ENCODE measurements at places on chromosomes 6 and 20.

DNA sequence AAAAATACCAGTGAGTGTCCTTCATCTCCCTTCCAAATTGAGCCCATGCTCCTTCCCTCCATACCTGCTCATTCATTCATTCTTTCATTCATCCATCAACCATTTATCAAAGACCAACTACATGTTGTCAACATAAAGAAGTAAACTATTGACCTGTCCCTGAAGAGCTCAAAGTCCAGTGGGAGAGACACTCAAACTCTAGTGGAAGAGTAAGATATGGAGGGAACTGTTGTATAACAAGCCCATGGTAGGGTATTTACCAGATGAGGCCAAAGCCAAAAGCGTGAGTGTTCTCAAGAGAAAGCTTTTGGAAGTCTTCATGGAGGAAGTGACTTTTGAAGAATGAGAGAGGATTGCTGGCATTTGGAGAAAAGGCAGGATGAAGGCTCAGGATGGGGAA, 163.4 kb upstream of the SPACA1 start:
- DNase-seq, result no peak

DNA sequence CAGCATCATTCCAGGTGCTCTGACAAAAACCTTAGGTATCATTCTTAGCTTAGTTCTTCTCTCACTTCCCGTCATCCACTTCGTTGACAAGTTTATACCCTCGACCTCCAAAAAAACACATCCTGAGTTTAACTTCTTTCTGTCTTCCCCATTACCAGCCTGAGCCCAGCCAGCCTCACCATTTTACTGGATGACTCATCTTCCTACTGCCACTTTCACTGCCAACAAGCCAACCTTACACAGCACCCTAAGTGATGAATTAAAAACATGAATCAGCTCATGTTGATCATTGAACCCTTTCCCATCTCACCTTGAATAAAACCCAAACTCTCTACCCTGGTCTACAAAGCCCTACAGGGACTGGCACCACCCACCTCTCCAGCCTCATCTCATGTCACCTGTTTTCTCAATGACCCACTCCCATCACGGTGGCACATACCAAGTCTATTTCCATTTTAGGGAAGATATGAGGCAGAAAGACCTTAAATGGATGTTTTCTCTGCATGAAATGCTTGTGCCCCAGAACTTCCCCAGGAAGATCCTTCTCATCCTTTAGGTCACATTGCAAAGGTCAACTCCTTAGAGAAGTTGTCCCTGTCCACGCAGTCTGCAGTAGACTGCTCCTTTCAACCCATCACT, 9.9 kb upstream of the UST start:
- peak; percentile 62 for DNase-seq

- no peak for DNase-seq
Observed at GRCh38 chr20:45056473-45057173, 44.3 kb downstream of the KCNS1 start.

DNA sequence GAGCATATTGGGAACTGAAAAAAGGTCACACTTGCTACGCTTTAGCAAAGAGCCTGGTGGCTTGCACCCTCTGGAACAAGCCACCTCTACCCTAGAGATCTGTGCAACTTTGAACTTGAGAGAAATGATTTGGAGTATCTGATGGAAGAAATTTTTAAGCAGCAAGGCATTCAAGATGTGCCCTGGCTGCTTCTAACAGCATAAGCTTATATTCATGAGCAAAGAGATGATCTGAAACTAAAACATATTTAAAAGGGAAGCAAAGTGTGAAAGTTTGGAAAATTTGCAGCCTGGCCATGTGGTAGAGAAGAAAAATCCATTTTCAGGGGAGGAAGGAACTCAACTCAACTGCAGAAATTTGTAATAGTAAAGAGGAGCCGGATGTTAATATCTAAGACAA, 71.1 kb downstream of the NINL start:
- no peak for DNase-seq

DNA sequence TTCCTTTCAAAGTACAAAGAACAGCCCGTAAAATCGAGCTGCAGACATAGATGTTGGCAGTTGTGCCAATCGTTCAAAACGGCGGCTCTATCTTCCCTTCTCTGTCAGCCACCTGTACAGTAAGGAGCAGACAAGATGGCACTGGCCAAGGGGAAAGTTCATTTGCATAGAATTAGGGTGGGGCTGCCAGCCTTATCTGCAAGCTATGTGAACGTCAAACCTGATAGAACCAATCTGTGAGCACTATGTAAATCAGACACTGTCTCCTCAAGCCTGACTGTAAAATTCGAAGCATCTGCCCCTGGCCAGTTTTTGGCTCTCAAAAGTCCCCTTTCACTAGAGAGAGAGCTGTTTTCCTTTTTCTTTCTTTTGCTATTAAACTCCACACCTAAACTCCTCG, 374.5 kb downstream of the EPM2A start:
- no peak for DNase-seq

GRCh38 chr20:859751-860231, 26.3 kb downstream of the FAM110A start:
- DNase-seq, result peak; percentile 66

- DNase-seq, result no peak
Observed at GRCh38 chr20:56826705-56827665, 197.9 kb downstream of the TFAP2C start.

- DNase-seq, result no peak
Observed at GRCh38 chr20:36086767-36087166, 67.8 kb upstream of the EPB41L1 start.

GRCh38 chr6:33621711-33622388, 728 bp downstream of the ITPR3 start:
- DNase-seq, result peak; percentile 85

DNA sequence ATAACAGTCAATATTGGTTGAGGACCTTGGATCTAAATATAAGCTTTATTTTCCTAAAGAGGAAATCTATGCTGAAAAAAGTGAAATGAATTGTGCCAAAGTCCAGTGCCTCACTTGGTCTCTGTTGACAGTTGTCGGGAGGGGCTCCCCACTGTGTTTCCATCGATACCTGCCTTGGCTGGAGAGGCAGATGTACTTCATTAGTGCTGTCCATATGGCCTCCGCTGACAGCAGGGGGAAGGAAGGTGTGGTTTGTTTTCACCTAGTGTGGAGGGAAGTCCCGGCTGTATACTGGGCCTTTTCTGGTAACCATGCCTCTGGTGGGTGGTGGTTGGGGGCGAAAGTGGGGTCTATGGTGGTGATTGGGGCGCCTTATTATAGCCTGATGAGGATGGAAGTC, 42.7 kb downstream of the CD2AP start:
- no peak for DNase-seq

- DNase-seq, result no peak
Observed at GRCh38 chr20:52948491-52948890, 23.7 kb upstream of the TSHZ2 start.

- no peak for DNase-seq
Observed at GRCh38 chr6:5869261-5869660, 137.5 kb downstream of the NRN1 start.

DNA sequence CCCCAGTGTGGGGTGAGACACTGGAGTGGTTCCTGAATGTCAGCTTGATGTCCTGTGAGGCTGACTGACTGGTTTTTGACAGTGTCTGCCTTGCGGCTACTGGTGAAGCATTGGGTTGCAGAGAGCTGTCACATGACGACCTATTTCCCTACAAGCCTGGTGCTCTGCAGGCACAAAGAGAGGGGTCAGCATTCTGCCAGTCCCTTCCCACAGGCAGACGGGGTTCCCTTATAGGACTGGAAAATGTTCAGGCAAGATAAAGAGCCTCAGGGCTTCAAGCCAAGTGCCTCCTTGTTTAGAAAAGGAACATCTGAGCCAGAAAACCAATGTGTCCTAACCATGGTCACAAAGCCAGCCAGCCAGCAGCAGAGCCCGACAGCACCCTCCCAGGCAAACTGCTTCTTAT, 11.0 kb downstream of the LY86 start:
- DNase-seq, result no peak

- no peak for DNase-seq
Observed at GRCh38 chr20:17794400-17794799, 94.6 kb downstream of the BANF2 start.

DNA sequence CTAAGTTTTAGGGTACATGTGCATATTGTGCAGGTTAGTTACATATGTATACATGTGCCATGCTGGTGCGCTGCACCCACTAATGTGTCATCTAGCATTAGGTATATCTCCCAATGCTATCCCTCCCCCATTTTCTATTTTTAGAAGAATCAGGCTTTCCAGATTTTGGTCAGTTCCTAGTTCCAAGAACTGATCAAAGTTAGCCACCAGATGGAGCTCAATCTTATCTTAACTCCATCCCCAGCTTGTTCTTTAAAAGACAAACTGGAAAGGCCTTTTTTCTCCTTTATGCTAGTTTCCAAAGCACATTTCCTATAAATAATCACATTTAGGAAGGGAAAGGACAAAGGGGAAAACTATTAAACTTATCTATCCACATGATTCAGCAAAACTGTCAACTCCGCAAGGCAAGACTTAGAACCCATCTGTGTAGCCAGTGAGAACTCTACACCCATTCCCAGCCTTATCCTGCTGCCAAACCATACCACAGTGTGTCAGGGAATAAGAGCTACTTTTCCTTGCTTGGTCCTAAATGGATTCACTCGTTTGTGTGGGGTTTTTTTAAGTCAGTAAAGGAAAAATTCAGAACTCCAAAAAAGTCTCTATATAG, 22.8 kb upstream of the KHDC1 start:
- DNase-seq, result no peak

GRCh38 chr20:21016751-21017150, 89.4 kb downstream of the LINC00237 start:
- no peak for DNase-seq

DNA sequence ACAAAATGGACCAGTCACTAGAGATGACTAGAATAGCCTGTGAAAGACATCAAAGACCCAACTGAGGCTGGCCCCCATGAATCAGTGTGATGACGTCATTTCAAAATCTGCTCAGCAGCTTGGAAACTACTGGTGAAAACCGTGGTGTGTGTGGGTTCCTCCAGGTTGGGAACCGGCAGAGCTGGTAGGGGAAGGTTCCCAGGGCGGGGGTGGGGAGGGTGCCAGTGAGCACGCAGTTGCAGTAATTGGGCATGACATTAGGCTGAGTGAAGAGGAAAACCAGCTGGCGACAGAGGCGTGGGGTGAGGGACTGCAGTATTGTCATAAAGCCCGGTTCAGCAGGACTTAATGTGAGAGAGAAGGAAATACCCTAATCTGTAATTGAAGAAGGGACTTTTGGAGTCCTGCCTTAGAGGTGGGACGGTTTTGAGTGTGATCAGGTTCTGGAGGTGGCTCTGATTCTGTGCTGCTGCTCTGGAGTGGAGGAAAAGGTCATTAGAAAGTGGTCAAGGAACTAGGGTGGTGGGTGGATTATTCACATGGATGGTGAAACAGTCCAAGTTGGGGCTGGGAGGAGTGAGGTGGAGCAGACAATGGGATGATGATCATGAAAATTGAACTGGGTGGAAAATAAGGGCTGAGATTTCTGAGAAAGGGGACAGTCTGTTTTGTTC, 52.0 kb upstream of the MTHFD1L start:
- no peak for DNase-seq
